Gastroesophageal sphincter (tissue), 4 donors: ENCODE measurements at places on chromosomes 11 and 22. TPM values are rescaled to one million over a fixed set of nuclear protein-coding genes. Genes with fewer than 3 reads are reported as not detected.
A peak's percentile ranks its signal among the peaks of the same experiment; 100 is the strongest.

The MCHR1 gene
- not detected for total RNA-seq

The OR52A1 gene
- not detected for total RNA-seq

The GGT1 gene
- total RNA-seq: 2.6 TPM

The PCNX3 gene
- 19.0 TPM for total RNA-seq

The SLC15A3 gene
- 48.4 TPM for total RNA-seq

The DRD4 gene
- total RNA-seq: not detected

The OR5AN1 gene
- total RNA-seq: not detected

DNA sequence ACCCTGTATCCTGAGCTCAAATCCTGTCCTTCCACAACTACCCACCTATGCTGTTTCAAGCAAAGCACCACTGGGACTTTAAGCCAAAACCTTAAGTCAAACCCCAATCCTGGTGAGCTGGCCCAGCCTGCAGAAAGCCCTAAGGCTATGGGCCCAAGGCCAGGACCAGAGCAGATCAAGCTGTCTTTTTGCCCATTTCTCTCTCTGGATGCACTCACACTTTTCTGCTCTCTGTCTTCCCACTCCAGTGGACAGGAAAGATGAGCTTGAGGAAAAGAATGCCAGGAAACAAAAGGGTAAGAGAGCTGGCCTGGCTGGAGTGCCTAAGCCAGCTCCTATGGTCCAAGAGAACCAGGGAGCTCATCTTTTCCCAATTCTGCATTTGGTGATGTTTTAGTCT, 284.3 kb upstream of the ISX start:
- no peak for ATAC-seq

DNA sequence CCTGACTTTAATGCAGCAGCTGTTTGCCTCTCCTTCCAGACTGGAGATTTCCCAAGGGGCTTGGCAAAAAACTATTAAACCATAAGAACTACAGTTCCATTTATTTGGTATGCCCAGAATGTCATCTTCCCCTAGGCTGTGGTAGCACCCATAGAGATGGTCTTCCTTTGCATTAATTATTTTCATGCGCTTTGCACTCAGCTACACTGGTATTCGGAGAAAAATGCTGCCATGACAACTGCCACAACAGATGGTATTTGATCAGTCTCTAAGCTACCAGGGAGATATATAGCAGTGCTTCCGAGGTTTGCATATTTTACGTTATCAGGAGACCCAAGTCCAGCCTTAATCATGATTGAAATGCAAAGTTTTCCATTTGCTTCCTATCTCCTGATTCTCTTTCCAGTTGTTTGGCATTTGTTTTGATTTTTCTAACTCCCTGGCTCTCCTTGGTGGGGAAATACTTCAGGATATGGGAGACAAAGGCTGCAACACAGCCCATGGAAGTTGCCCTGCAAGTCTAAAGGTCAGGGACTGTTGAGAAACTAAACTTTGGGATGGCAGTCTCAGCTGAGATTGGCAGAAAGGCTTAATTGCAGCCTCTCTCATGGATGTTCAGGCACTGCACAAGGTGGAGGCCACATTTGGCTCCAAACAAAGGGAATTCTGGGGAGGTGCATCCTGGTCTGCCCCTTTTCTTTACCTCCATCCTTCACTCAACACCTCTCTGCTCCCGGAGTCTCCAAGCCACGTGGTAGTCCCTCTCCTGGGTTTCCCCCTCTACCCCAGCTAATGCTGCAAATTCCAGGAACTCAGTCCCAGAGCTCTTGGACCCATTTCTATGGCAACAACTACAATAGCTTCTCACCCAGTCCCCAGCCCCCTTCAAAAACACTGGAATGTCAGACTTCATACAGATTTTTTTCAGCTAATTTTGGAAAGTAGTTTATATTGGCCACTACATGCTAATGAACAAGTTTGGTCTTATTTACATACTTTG, 151.8 kb downstream of the NAV2 start:
- ATAC-seq: no peak

GRCh38 chr22:19430890-19431541, 517 bp downstream of the HIRA start:
- ATAC-seq: no peak

DNA sequence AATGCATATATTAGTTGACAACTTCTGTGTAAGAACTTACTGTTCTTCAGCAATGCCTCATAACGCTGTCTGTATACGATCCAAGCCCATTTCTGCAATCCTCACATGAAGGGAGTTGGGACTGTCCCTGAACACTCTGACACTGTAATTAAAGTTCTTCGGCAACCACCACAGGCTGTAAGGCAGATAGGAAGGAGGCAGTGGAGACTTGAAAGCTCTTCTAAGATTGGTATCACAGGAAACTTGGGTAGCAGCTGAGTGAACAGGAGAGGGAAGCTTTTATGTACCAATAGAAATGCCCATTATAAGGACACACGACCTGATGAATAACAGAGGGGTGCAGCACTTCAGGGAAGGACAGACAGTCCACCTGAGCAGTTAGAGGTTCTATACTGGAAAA, 12.0 kb upstream of the GAB2 start:
- no peak for ATAC-seq

- no peak for ATAC-seq
Observed at GRCh38 chr11:47375020-47375419, 3.3 kb downstream of the SPI1 start.

DNA sequence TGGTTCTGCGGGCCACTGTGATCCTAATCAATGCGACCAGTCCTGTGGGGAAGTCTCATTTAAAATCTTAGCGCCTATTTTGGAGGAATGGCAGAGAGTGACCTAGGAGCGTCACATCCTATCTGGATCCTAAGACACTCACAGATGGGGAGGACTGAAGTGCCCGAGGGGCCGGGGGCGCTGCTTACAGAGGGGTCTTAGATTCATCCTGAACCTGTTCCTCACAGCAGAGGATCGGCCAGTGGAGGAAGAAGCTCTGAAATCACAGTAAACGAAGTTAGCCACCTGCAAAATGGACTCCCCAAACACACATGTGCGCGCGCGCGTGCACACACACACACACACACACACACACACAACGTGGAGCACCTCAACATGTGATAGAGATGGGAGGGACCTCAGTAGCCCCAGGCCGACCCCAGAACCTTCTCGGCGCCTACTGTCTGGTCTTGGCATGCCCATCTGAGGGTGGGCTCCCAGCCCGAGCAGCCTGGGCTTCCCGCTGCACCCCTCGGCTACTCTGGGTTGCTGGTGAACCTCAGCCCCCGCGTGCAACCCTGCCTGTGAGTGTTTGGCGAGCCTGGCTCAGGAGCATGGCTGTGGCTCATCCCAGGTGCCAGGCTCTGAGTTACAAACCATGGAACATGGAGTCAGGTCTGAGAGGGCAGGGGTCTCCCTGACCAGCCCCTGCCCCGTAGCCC, 613.3 kb downstream of the TBC1D22A start:
- ATAC-seq: no peak

GRCh38 chr11:120219232-120219937, 8.6 kb downstream of the OAF start:
- ATAC-seq: peak; percentile 81

DNA sequence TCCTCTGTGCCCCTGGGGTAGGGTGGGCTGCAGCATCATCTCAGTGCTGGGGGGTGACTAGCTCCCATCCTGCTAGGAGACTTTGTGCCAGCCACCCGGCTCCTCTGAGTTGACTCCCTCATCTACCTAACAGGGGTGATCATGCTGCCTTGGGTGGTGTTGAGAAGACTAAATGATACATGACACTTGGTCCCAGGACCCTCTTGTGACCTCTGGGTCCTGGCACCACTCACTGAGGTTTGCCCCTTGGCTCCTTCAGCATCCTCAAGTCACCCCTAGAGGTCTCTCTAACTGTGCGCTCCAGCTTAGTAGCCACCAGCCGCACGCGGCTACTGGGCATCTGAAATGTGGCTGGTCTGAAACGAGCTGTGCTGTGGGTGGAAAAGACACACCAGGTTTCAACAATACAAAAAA, 72.1 kb downstream of the LRRC32 start:
- ATAC-seq: no peak

GRCh38 chr11:110720431-110721275, 8.4 kb upstream of the ARHGAP20 start:
- no peak for ATAC-seq

DNA sequence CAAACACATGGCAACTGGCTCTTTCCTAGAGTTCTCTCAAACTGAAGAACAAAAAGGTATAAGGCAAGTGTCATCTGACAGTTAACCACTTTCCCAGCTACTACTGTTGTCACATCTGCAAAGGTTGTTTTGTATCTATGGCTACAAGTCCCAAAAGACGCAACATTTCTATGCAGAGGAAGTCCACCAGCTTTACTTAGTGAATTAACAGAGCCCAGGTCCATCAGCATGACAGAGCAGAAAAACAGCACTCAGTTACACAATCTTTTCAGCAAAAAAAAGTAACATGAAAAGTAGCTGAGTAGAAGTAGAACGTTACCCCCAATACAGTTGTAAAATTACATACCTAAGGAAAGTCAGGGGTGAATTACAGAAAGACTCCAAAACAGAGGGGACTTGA, 12.1 kb downstream of the CPSF7 start:
- ATAC-seq: no peak

- ATAC-seq: no peak
Observed at GRCh38 chr22:29481265-29482000, 1.4 kb downstream of the NEFH start.

DNA sequence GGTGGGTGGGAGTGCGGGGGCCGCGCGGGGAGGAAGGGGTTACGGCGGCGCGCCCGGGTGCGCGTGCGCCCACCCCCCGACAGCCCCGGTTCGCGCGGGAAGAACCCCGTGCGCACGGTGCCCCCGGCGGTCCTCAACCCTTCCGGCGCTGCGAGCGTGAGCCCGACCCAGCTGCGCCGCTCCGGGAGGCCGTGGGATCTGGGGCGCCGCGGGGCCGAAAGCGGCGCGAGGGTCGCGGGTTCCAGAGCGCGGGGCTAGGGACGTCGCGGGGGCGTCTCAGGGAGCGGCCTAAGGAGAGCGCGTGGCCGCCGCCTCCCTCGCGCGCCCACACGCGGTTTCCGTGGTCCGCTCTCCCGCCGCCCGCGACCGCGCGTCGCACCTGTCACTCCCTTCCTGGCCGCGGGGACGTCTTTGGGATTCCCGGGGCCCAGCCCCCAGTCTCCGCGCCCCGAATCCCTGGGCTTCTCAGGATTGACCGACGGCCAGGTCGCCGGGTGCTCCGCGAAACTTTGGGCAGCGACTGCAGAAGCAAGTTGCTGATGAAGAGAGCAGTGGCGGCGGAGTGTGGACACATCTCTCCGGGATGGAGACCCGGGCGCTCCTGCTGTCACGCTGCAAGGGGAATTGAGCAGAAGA, 582 bp downstream of the SREBF2 start:
- ATAC-seq: peak; percentile 7

DNA sequence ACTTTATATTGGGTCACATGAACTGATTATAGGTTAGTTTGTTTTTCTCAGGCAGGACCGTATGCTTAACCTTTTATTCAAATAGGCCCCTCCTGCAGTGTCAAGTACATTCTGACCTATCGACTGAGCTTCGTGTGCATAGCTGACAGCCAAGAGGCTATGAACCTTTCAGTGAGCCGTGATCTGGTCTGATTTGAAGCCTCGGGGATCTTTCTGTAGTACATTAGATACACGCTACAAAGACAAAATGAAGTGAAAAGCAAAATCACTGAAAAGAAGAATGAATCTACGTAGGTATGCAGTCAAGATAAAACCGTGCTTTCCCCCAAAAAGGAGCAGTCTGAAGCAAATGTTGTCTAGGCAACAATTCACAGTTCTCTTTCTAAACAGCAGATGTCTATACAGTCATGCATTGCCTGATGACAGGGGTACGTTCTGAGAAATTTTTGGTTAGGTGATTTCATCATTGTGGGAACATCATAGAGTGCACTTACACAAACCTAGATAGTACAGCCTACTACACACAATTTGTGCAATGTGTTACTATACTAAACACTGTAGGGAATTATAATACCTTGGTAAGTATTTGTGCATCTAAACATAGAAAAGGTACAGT, 18.1 kb downstream of the JHY start:
- ATAC-seq: no peak

DNA sequence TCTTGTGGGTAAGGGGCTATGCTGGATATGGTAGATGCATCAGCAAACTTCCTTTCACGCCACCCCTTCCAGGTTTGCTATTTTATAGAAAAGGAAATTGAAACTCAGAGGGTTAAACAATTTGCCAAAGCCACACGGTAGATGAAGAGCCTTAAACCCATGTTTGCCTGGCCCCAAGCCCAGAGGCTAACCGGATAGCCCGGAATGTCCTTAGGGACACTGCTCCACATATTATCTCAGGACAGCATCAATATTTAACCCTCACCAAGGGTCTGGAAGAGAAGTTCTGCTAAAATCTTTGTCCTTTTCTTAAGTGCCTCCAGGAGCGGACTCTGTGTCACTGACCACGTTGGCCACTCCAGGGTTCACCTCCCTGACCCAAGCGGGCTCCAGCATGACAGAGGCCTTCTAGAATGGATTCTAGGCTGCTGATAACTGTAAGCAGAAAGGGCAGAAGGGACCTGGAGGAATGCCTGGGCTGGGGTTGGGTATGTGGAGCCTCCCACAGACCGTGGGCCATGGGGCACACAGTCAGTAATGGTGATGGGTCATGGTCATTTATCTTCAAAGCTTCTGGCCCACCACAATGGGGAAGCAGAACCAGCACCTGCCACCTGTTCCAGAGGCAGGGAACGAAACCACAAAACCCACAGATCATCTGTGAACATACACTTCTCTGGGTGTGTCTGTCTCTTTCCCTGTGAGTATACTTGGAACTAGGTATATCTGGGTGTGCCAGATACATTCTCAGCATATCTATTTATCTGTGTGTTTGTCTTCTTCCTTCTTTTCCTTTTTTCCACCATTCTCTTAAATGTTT, 5.4 kb upstream of the TMEM86A start:
- no peak for ATAC-seq

- ATAC-seq: no peak
Observed at GRCh38 chr11:41522899-41523672, 63.6 kb upstream of the LRRC4C start.

DNA sequence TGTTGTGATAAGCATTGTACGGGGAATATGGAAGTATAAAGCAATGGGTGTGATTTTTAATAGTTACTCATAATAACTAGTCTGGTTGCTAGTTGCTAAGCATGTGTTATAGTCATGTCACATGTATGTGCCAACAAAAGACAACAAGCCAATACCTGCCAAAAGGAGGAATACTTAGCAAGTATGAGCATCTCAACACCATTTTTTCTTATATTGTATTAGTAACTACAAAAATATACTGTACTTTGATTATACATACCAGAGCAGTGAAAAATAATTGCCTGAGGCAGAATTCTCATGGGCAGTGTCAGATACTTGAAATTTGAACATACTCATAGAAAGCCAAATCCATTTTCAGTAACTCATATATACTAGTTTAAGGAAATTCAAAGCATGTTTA, 62.4 kb upstream of the ALKBH3 start:
- ATAC-seq: no peak

GRCh38 chr11:131808470-131808869, 438.1 kb downstream of the NTM start:
- ATAC-seq: no peak
